ENCODE measurements at places on chromosomes 5 and 9.
A peak's percentile ranks its signal among the peaks of the same experiment; 100 is the strongest.

- DNase-seq, result no peak
Measured at GRCh38 chr5:107123014-107123413, 547.7 kb downstream of the EFNA5 start.

GRCh38 chr5:177041936-177042335 lies 19.4 kb downstream of the ZNF346 start:
- DNase-seq, result no peak

DNA sequence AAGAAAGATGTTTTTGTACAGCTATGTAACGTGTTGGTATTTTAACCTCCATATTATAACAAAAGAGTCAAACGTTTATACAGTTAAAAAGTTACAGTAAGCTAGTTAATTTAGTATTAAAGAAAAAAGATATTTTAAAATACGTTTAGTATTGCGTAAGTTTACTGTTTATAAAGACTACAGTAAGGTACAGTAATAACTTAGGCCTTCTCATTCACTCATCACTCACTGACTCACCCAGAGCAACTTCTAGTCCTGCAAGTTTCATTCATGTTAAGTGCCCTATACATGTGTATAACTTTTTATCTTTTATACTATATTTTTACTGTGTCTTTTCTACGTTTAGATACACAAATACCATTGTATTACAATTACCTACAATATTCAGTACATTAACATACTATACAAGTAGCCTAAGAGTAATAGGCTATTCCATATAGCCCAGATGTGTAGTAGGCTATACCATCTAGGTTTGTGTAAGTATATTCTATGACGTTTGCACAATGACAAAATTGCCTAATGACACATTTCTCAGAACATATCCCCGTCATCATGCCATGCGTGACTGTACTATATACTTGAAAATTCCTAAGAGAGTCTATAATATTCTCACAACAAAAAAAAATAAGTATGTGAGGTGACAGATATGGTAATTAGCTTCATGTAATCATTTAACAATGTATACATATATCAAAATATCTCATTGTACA lies 33.8 kb downstream of the ERP44 start:
- DNase-seq, result no peak

DNA sequence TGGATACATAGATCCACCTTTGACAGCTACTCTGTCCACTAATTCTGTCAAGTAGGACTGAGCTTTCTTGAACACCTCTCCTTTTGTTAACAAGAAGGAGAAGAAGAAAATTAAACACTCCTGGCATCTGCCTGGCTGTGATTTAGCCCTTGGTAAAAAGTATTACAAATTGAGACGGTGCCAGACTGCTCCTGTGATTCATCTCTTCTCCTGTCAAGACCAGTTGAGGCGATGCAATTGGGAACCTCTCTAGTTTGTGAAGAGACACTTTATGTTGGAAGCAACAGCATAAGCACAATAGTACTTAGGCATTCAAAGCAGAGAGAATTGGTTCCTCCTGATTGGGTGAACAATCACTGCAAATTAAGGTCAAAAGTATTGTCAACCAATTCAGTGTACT lies 72.7 kb downstream of the GHR start:
- DNase-seq, result no peak

GRCh38 chr5:106649031-106649430 lies 1021.7 kb downstream of the EFNA5 start:
- DNase-seq, result no peak

GRCh38 chr5:93978222-93978621 lies 236.8 kb upstream of the POU5F2 start:
- DNase-seq, result no peak

GRCh38 chr5:111580956-111581355 lies 68.6 kb upstream of the STARD4 start:
- no peak for DNase-seq

GRCh38 chr9:127279717-127280285 lies 15.2 kb downstream of the GARNL3 start:
- no peak for DNase-seq

DNA sequence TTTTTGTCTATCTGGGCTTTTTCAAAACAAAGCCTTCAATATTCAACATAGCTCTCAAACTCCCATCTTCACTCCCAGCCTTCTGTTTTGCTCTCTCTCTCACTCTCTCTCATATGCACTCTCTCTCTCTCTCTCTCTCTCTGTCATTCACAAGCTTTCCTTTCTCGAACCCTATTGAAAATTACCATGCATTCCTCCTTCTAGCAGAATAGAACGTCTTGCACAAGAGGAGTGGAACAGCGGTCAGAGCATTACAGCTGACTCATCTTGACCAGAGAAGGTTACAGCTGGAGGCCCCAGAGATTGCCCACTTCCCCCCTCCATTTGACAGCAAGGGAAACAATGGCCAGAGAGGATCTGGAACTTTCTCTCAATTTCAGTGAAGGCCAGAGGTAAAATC lies 51.0 kb upstream of the LIFR start:
- no peak for DNase-seq

DNA sequence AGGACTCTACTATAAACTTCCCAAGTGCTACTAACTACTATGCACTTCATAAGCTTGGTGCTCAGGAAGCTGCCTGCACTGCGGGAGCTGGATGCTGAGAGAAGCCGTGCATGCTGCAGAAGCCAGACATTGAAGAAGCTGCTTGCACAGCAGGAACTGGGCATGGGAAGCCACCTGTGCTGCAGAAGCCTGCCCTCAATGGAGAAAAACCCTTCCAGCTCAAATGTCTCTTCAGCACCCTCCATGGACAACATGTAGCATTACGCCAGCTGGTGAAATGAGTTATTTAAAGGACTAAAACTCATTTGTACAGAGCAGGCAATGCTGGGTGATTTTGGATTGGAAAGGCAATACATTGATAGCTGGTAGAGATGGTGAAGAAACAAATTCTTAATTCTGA lies 247.2 kb downstream of the KIF4B start:
- DNase-seq, result no peak

DNA sequence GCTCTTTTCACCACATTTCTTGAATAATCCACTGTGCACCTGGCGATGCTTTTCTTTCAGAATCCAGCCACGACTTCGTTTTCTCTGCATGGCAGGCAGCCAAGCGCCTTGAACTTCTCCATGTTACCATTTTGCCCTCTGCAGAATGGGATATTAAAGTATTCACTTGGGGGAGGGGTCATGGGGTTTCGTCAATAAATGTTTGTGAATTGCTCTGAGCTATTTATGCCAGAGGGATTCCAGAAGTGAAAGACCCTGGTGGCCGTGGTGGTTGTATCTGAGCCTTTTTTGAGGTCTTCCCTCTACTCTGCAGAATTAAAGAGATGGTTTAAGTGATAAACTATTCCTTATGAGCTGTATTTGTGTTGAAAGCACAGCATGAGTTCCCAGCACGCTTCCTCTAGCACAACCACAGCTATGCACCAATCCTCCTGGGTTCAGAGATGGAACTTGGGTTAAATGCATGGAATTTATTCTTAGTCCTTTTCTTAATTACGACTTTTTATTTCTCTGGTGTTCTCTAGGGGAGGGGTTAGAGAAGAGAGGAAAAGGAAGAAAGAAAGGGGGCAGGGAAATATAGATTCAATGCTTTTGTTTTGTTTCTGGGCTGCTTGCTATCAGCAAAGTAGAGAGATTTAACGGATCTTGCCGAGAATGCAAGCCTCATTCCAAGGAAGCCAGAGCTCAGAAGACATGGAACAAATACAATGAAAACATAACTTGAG lies 478.2 kb upstream of the TNC start:
- DNase-seq, result no peak

GRCh38 chr5:5658226-5658625 lies 235.7 kb downstream of the ICE1 start:
- peak; percentile 80 for DNase-seq

DNA sequence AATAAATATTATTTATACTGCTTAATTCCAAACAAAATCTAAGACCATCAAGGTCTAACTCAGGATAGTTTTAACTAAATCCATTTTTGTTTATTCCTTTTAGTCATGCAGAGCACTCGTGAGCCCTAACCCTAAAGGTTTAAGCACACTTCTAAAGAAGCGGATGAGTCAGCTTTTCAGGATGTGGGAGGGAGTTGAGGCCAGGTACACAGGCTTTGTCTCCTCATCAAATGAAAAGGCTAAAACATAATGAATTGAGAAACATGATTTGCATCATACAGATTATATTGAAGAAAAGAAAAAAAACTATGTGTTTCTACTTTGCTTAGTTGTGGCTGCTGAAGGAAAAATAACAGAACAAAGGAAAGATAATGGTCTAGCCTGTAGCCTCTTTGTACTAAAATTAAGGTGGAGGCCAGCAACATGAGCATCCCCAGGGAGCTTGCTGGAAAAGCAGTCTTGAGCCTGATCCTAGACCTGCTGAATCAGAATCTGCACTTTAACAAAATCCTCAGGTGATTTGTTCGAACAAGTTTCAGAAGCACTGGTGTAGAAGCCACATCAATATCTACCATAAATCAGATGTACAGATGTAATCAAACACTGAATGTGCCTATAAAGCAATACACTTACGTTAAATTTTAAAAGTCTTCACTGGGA lies 21.1 kb upstream of the ISCA1 start:
- DNase-seq, result no peak

GRCh38 chr9:35518225-35518821 lies 28.4 kb downstream of the RUSC2 start:
- DNase-seq, result no peak

GRCh38 chr9:69122082-69122548 lies 52.0 kb upstream of the TJP2 start:
- DNase-seq, result peak; percentile 82

DNA sequence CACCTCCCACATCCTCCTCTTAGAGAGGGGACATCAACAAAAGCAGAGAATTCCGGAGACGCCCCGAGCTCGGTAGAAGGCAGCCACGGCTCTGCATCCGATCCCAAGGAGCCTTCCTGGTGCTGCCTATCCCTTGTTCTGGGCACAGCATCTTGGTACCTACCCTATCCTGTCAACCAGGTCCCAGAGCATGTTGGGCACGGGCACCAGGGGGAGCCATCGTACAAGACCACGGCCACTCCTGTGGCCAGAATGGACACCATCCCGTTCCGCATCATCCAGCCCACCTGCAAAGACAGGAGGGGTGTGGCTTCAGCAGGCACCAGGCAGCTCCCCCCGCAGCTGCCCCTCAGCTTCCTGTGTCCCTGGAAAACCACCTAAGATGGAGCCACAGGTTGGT lies 62.7 kb upstream of the ZNF354A start:
- no peak for DNase-seq

- DNase-seq, result no peak
Measured at GRCh38 chr5:133179405-133179804, 127.6 kb downstream of the HSPA4 start.

GRCh38 chr9:8701904-8702303 lies 902.3 kb upstream of the DMAC1 start:
- no peak for DNase-seq

DNA sequence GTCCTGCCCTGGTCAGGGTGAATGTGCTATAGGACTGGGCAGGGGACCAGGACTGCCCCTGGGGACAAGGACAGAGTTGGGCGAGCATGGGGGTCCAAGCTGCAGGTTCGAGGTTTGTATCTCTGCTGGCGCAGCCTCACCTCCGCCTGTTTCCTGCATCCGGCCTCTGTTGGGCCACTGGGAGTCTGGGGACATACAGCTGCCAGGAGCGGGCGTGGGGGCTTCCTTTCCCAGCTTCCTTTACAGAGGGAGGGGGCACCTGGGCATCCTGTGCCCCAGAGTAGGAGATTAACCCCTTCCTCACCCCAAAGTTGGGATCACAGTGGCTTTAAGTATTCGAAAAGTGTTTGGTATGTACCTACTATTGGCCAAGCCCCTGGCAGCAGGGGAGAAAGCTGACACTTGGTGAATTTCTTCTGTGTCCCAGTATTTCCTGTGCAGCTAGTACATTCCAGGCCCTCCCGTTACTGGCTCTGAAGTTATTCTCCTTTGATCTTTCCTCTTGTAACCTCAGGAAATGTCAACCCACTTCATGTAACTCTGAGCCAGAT lies 19.0 kb downstream of the OLFML2A start:
- DNase-seq, result no peak

DNA sequence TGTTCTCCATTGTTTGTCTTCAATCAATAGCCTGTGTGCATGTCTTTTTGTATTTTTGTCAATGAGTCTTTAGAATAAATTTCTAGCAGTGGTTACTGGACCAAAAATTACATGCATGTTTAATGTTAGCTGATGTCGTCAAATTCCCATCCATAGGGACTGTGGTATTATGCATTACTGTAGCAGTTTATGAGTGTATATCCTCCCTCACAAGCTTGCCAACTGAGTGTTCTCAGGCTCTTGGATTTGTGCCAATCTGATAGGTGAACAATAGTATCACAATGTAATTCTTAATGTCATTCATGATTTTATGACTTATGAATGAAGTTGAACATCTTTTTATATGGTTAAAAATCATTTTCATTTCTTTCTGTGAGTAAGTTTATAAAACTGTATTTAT lies 13.0 kb downstream of the SNX24 start:
- DNase-seq, result no peak

DNA sequence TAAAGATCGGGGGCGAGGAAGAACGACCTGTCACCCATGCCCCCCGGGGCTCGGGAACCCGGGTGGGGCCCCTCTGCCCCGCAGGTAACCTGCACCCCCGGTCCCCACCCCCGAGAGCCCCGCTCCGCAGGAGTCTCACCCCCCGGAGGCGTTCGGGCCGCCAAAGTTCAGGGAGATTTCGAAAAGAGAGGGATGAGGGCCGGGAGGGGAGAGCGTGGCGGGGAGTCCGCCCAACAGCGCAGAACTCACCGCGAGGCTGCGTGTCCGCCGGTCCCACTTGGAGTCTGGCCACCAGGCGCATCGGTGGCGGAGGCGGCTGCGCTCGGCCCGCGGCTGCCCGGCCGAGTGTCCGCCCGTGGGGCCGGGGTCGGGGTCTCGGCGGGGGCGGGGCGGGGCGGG lies at the start of gene PHF19:
Gene PHF19, minus strand, starts transcription at position 347 of the 399 bp plus-strand sequence. CDS start 2,447 bp downstream, outside the sequence.
- DNase-seq, result no peak

GRCh38 chr9:31847963-31848362 lies 536.5 kb upstream of the ACO1 start:
- DNase-seq, result no peak

DNA sequence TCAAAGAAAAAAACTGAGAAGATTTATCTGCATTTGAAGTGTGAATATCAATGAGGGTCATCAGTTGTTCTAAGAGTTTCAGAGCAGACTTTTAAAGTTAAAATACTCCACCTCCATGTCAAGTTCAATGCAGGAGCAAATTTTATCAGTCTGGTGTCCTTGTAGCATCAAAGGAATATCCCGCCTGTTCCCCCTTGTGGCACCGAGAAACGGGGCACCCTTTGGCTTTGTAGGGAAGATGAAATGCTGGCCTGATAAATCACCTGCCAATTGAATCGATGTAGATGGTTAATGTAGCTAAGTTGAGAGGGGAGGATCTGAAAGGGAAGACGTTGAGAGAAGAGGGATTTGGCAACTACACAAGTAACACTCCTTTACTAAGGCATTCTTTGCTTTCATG lies 714.5 kb downstream of the EFNA5 start:
- DNase-seq, result no peak

DNA sequence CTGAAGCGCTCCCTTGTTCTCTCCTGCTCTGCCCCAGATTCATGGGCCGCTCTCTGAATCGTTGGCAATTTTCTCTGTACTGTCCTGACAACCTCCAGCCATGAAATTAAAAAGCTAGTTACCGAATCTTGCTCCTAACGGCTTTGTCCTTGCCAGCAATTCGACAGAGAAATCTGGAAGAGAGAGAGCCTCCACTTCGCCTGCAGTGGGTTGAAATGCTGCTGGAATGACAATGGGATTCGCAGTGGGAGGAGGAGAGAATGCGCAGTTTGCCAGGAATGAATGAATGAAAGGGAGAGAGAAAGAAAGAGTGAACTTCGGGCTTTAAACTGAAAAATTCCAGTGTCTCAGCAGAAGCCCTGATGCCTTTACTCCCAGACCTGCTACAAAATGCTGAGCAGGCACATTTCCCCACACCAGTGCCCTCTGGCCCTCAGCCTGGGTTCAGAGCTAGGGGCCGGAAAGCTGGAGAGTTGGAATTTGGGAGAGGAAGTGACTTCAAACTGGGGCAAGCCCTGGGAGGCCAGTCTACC lies 11.5 kb upstream of the BOD1 start:
- DNase-seq, result no peak

All from cardiac septum (tissue), 1 donor.